CMK (cell line): ENCODE measurements at places on chromosomes 12 and 14.

GRCh38 chr12:58387199-58387598 is 445.8 kb downstream of the ATP23 start:
- DNase-seq, result no peak

- no peak for DNase-seq
Observed at GRCh38 chr12:40819436-40820108, 127.3 kb downstream of the CNTN1 start.

GRCh38 chr14:92503756-92504491 is 9.7 kb upstream of the RIN3 start:
- DNase-seq, result no peak

DNA sequence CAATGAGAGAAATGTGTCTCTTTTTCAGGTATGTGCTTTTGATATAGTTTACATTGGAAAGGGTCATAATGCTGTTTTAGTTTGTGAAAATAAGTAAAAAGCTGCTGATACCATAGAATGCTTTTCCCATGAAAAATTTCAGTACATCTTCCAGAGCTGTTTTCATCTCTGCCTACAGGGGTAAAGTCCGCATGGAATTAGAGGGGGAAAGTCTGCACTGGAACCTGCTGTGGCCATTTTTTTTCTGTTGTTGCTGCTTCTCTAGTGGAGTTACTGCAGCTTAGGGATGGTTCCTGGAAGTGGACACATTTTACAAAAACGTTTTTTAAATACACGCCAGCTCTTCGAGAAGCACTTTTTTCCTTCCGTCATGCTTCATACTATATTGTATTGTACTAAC is 81.3 kb downstream of the VEZT start:
- DNase-seq, result no peak

DNA sequence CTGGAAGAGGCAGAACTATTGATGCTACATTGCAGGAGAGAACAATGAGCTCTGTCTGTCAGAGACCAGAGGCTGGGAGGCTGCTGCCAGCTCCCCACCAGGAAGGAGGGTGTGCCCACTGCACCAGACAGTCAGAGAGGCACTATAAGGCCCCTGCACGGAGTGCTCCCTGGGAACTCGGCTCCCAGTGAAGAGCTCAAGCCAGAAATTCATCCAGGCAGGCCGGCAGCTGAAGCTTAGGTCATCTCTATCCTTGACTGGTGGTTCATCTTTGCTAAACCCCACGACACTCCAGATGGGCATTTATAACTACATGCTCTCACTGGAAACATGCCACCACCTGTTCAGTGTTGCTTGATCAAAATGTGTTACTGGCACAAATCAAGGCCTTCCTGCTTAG is 65.1 kb upstream of the GPATCH2L start:
- DNase-seq, result no peak
